ENCODE measurements at places on chromosomes 5 and 9.

DNA sequence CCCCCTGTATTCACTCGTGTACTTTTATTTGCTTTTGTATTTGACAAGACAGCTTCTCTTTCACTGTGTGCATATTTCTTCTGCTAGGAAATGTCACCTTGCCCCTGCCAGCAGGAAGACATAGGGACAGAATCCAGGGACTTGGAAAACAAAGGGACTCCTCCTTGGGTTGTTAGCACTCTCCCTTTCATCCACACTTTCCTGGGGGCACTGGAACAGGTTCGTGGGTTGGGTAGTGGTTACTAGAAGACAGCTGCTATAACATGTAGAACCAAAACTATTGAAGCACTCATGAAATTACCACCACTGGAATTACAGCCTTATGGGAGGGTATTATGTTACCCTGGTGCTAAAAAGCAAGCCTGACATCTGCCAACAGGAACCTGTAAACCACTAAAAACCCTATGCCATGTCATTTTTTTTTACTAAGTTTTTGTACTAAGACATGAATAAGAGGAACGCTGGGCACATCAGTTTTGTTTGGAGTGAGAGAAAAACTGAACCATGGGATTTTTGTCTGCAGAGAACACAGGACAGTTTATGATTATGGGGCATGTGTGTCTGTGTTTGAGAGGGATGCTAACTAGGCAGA, 4.7 kb upstream of the CCL28 start:
- no peak for DNase-seq

DNA sequence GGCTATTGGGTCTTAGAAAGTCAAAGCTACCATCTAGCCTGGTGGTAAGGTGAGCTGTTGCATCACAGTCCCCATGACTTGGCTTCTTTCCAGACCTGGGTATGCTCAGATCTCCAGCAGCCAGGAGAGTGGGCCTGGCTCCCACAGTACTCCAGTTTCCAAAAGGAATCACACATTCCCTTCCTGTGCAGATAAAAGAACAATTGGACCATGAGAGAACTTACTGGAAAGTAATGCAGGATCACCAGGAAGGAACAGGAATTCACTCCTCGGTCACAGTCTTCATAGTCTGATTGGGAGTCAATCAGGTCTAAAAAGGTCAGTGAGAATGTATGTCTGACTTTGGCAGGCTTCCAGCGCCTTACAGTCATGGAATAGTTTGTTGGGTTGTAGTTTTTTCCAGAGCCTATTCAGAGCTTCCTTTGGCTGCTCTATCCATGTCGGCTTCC, 47.8 kb upstream of the CD180 start:
- no peak for DNase-seq

- DNase-seq, result peak; percentile 53
Observed at GRCh38 chr9:88303721-88304451, 84.4 kb upstream of the SPIN1 start.

DNA sequence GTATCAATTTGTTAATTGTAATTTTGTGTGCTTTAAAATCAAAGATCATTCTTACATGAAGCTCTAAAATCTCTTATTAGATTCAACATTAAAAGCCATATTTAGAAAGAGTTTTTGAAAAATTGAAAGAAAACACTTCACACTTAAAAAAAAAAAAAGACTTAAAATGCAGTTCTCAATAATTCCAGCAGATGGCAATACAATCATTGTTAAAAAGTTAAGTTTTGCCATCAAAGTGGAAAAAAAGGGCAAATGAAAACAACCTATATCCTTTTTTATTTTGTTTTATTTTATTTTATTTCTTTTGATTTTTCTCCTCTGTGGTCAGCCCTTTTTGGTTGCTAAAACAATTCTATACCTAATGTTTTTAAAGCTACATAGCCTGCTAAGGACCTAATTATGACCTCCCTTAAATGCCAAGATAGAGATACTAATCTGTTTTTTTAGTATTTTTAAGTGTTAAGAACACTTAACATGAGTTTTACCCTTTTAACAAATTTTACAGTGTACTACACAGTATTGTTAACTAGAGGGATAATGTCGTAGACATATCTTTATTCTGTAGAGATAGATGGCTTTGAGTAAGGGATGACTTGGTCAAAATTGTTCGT, 154.2 kb upstream of the DAB2 start:
- no peak for DNase-seq

- DNase-seq, result no peak
Observed at GRCh38 chr5:149779124-149779465, 49.0 kb downstream of the PPARGC1B start.
